Activated CD4-positive, alpha-beta T cell treated with anti-CD3 and anti-CD28 coated beads for 36 hours (primary cell): ENCODE measurements at places on chromosomes 2 and 18. TPM values are rescaled to one million over a fixed set of nuclear protein-coding genes. Genes with fewer than 3 reads are reported as not detected.

DNA sequence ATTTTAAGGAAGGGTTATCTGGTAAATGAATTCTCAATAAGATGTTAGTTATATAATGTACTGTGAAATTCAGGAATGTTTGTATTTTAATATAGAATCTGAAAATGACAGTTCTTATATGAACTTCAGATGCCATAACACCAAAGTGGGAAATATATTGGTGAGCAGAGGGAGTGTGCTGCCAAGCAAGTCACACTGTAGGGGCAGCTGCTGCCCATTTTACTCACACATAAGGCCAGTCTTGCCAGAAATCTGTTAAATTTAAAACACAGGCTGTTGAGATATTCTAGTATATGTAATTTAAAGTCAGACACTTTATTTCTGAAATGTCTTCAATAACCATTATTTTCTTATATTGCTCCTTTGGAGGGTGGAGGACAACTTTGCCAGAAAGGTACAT is 34.6 kb upstream of the C1GALT1C1L start:
- H3K4me3 ChIP-seq: no peak overlapping the region
- H3K4me1 ChIP-seq: no peaks in the 10 kb centered on the region
- H3K36me3 ChIP-seq: no peaks in the 10 kb centered on the region
- no peak for DNase-seq
- peaks cover 20% of the 10 kb centered on the region for H3K27me3 ChIP-seq

Gene MOB1A
- 96.6 TPM for total RNA-seq

Gene UGT1A5
- total RNA-seq: not detected

- no peak overlapping the region for H3K27ac ChIP-seq
- no peak overlapping the region for H3K4me3 ChIP-seq
- peaks cover 68% of the 10 kb centered on the region for H3K36me3 ChIP-seq
- H3K4me1 ChIP-seq: peaks cover 60% of the 10 kb centered on the region
- no peaks in the 10 kb centered on the region for H3K27me3 ChIP-seq
Measured at GRCh38 chr18:63240531-63241316, 78.8 kb downstream of the BCL2 start.

Gene SUCLG1
- 68.9 TPM for total RNA-seq

Gene AP1S3
- 8.8 TPM for total RNA-seq

DNA sequence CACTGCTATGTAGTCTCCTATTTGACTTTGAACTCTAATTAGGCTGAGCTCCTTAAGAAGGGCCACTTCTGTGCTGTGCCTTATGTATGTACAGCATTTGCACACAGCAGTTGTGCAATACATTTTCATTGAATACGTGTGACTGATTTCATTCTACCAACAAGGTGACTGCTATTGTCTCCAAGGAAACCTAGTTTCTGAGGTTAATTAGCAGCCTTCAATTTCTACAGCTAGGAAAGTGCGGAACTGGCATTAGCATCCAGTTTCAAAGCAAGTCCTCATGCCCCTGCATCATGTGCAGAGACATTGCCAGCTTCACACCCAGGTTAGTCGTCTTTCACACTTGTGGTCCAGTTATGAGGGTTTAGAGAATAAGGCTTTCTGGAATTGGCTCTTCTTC is 58.6 kb downstream of the NCK2 start:
- no peaks in the 10 kb centered on the region for H3K27me3 ChIP-seq
- peaks cover 60% of the 10 kb centered on the region for H3K36me3 ChIP-seq
- DNase-seq: peak; percentile 62
- peaks cover 95% of the 10 kb centered on the region for H3K4me1 ChIP-seq
- no peak overlapping the region for H3K4me3 ChIP-seq
- peak overlapping the region; percentile 97 for H3K27ac ChIP-seq

DNA sequence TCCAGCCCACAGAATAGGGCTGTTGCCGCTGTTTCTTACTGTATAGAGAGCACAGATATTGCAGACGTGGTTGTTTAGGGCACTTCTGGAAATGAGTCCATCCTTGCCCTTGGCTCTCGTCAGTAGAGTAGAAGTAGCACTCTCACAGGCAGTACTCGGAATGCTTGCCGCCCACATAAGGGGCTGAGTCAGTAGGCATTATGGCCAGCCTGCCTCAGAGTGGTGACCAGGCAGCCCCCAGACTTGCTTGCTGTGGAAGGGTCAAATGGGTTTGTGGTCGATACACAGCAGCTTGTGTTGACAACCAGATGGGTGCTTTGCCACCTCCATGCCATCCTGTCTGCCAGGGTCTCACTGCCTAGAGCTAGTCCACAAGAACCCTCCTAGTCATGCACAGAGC is 38.7 kb downstream of the PLEKHB2 start:
- DNase-seq: no peak
- H3K4me3 ChIP-seq: no peak overlapping the region
- H3K36me3 ChIP-seq: peaks cover 41% of the 10 kb centered on the region

DNA sequence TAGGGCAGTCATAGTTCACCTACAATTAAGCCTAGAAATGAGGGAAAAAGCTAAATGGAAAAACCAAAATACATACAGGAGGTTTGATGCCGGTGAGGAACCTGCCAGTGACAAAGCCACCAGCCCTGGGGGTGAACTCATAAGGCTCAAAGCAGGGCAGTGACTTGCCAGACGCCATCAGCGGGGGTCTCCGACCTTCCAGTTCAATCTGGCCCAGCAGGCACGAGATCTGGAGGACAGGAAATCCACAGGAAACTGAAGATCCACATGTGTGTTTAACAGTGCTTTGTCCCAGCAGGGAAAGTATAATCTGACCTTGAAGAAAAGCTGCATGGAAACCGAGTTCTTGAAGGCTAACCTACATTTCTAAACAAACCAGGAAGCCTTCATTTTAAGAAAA is 60.1 kb downstream of the POLR1A start:
- H3K36me3 ChIP-seq: peaks cover 72% of the 10 kb centered on the region
- no peak overlapping the region for H3K27ac ChIP-seq
- H3K4me1 ChIP-seq: peaks cover 22% of the 10 kb centered on the region
- H3K27me3 ChIP-seq: no peaks in the 10 kb centered on the region
- DNase-seq: no peak

DNA sequence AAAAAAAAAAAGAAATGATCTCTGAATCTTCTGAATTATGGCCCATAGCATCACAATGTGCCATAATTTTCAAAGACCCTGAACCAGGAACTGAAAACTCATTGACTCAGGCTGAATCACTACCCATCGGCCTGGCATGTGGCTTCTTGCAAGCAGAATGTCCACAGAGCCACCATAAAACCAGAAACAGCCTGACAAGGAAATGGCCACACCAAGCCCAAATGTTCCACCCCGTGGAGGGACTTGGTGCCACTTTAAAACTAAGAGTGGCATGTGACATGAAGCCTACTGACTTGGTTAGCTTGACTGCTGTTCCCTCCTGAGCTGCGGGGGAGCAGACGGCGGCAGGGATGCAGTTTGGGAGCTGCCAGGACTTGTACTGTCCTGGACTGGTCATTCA is 71.2 kb upstream of the RBM44 start:
- no peaks in the 10 kb centered on the region for H3K27me3 ChIP-seq
- H3K27ac ChIP-seq: no peak overlapping the region
- peaks cover 71% of the 10 kb centered on the region for H3K4me1 ChIP-seq
- no peak for DNase-seq
